ENCODE measurements at places on chromosomes 6 and 20.
A peak's percentile ranks its signal among the peaks of the same experiment; 100 is the strongest.

GRCh38 chr6:3209114-3210023, 18.1 kb downstream of the TUBB2B start:
- DNase-seq, result peak; percentile 80

DNA sequence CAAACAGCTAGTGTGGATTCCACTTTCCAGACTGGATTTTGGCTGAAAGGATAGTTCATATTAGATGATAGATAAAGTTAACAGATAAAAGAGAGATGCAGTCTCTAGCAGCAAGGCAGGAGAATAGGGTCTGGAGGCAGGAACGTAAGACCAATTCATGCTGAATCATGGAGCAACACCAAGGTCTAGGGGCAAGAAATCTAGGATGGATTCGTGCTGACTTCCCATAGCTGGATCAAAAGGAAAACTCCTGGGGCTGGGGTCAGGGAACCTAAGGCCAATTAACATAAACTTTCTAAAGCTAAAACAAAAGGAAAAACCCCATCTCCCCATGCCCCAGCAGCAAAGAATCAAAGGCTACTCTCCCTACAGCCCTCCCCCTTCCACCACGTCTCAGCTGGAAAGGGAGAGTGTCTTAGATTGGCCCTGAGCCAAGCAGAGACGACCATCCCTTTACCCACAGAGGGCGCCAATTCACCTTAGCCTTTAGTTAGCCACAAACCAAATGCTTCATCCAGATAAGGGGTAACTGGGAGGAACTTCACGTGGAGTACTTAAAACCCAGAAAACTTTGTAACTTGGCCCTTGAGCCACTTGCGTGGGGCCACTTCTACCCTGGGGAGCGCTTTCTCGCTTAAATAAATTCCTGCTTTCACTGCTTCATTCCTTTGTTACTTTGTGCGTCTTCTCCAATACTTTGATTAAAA, 7.6 kb downstream of the TREM1 start:
- peak; percentile 72 for DNase-seq

DNA sequence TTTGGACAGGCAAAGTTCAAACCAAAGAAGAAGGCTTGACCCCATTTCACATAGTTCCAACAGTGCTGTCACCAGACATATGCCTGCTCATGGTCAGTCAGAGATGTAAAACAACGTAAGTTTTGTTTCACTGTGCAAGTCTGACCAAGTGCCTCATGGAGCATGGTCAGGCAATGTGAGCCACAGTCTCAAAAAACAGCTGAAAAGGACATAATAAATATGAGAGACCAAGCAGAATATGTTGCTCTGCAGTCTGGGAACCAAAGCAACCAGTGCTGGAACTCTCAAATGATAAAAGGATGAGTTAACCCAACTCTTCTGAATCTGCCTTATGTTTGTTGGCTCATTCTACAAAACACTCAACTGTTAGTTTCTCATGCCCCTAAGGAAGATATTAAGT, 39.9 kb upstream of the DST start:
- DNase-seq, result no peak

DNA sequence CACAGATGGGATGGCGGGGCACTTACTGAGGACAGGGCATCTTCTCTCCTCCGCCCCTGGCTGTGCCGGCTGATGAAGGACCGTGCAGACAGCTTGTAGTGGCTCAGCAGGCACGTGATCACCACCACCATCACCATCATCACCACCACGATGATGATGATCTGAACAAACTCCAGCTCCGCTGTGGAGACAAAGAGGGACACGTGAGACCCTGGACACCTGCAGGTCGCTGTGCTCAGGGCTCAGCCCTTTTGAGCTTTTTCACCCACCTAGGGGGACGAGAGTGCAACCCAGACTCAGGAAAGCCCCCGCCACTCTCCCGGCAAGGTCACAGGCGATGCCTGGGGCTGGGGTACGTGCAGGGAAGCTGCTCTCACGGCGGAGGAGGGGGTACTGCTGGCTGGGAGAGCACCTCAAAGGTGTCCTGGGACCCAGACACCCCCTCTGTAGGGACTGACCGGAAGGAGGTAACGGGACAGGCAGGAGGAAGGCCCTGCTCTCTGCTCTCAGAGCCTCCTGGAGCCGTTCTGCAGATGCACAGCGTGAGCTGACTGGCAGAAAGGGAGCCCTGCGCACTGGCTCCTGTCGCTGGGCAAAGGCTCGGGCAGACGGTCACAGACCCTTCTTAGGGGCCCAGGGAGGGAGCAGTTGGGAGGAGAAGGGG, 39.4 kb upstream of the ZBP1 start:
- DNase-seq, result peak; percentile 26

GRCh38 chr6:87661016-87661415, 41.0 kb downstream of the AKIRIN2 start:
- DNase-seq, result no peak

GRCh38 chr6:1215884-1216487, 95.9 kb upstream of the FOXQ1 start:
- DNase-seq, result no peak

DNA sequence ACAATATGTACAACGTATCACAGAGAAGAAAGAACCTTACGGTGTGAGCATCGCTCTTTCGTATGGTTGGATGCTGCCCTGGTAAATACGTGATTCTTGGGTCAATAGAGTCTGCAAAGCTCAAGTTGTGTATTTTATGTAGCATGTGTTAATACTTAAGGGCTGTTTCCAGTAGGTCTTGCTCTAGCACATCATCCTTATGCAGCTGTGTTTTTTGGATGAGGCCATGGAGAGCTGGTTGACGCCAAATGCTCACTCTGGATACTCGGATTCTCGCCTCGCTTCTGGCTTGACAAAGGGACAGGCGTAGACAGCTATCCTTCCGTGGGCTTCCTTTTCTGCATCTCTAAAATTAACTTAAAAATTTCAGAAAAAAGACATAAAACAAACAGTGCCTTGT, 38.9 kb downstream of the SNRNP48 start:
- DNase-seq, result no peak

GRCh38 chr20:47362361-47363219, 6.1 kb upstream of the ZMYND8 start:
- no peak for DNase-seq

- peak; percentile 73 for DNase-seq
These were observed 2.1 kb downstream of the SALL4 start for GRCh38 chr20:51800060-51800871.

DNA sequence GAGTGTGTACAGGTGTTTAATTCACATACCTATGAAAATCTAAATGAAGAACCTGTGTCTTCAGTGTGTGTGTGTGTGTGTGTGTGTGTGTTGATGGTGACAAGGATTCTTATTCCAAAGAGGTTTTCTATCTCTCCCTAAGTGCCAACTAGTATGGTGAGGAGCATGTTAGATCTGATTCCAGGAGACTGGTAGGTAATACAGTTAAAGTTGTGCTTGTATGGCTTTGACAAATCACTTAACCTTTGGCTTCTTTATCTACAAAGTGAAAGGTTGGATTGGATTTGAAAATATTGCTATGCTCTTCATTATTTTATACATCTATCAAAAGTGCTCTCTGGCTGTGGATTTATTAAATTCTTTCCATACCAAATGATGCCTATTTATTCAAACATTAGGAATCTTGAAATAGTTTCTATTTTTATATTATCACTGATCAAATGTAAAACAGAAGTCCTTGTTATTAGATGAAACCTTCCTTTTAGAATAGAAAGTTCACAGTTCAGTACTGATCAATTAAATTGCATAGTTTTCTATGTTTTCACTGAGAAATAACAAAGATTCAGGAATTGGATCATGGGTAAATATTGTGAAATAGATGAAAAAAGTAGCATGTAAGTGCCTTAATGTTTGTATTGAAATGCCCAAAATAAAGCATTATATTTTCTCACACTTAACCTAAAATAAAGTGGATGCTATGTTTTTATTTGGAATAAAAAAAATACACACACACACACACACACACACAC, 84.4 kb upstream of the MLIP start:
- no peak for DNase-seq

DNA sequence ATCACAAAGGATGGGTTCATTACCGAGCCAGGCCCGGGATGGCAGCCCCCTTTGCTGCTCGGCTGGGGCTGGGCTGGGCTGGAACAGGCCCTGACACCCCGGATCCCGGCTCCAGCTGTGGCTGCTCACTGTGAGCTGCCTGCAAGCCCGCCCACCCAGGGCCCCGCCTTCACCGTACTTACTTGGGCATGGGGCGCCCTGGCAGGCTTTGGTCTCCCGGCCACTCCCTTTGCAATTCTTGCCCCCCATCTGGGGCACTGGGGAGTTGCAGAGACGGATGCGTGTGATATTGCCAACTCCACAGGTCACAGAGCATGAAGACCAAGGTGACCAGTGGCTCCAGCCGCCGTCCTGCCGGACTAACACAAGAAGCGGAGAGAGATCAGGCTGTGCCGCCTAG, 16.7 kb downstream of the THBS2 start:
- DNase-seq, result no peak

GRCh38 chr20:40805592-40805991, 116.6 kb upstream of the MAFB start:
- no peak for DNase-seq

GRCh38 chr20:33474963-33475362, 14.9 kb upstream of the CBFA2T2 start:
- no peak for DNase-seq

DNA sequence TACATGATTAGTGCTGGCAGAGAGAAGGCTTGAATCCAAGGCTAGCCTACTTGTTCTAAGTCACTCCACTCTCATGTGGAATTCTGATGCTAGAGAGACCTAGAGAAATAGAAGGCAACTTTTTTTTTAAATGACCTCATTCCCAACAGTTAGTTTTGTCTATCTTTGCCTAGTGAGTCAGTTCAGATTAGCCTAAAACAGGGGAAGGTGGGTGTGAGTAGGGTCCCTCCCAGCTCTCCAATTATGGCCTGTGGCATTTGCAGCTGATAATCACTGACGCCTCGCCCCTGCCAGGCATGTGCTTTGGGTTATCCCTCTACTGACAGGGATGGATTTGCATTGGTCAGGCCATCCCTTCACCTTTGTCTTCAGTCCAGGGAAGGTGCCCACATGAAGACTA, 13.6 kb downstream of the TXLNB start:
- no peak for DNase-seq

GRCh38 chr6:151690768-151691562, 116.5 kb upstream of the ESR1 start:
- no peak for DNase-seq

- no peak for DNase-seq
These were observed 132.7 kb downstream of the AGPAT4 start for GRCh38 chr6:161141173-161141572.

DNA sequence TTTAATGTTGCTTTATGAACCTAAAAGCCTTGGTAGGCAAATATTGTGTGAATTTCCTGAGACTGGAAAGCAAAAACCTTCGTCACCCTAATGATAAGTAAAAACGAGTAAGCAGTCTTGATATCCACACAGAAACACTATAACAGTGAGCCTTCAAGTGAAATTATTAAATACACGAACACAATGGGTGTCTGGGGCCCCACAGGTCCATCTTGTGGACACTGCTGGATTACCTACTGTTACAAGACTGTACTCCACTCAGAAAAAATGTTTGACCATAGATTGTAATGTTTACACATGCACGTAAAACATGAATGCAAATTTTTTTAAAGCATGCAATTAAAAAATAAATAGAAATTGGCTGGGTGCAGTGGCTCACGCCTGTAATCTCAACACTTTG, 466.9 kb downstream of the CD83 start:
- no peak for DNase-seq

GRCh38 chr20:61253640-61254511, 1.8 kb downstream of the CDH4 start:
- no peak for DNase-seq

DNA sequence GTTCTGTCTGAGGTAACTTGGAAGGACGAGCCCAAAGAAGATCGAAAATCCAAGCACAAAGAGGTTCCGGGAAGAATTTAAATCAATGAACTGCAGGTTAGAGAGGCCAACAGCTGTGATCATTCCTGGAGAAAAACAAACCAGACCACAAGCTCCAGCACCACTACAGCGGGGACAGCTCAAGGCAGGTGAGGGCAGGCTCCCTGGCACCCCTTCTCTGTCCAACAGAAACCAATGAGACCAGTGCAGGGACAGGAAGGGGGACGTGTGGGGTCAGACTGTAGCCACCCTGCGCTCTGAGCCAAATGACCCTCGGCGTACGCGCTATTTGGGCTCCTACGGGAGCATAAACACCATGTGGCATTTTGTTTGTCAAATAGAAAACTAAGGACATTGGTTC, 139.3 kb downstream of the SLC23A2 start:
- no peak for DNase-seq

DNA sequence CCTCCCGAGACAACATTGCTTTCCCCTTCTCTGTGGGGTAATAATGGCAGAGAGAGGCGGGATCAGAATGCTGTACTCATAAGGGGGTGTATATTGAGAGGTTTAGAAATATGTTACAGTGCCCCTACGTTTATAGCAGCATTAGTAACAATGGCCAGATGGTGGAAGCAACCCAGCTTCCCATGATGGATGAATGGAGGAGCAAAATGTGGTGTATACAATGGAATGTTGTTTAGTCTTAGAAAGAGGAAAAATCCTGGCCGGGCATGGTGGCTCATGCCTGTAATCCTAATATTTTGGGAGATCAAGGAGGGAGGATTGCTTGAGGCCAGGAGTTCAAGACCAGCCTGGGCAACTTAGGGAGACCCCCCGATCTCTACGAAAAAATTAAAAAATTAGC, 12.9 kb downstream of the BANF2 start:
- DNase-seq, result no peak

GRCh38 chr6:150069706-150070105, 785 bp upstream of the ULBP3 start:
- DNase-seq, result no peak

DNA sequence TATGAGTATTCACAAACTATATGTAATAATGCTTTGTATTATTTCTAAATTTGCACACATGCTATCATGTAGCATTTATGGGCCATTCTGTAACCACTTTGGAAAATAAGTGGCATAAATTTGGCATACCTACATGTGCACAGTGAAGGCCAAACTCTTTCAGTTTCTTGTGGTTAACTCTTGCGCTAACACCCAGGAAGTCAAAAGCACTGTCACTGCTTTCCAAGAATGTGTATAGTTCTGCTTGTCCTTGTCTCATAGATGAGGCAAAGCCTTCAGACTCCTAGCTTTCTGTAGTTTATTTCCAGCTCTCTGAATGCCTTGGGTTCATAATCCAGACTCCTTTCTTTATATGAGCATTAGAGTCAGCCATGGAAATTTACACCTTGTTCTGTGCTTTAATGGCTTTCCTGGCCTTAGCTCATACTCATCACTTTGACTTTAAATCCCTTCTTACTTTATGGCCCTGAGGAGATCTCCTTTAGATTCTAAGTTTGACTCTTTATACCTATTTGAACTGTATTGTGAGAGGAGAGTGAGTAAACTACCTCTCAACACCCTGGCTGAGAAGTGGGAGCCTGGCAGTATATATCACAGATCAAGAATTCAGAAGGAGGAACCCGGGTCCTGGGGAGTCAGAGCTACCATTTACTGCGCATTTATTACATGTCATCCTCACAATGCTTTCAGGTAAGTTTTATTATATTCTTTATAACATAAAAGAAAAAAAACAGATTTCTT, 949 bp upstream of the SLC17A3 start:
- DNase-seq, result no peak

DNA sequence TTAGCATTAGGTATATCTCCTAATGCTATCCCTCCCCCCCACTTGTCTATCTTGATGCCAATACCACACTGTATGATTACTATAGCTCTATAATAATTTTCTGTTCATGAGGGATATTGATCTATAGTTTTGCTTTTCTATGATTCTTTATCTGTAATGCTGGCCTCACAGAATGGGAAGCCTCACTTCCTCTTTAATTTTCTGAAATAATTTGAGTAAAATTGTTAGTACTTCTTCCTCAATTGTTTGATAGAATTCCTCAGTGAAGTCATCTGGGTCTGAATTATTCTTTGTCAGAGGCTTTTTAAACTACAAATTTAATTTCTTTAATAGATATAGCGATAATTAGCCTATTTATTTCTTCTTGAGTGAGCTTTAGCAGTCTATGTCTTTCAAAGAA, 31.2 kb downstream of the SIRPD start:
- no peak for DNase-seq

Data from activated T-cell treated with anti-CD3 and anti-CD28 coated beads, Interleukin-2, amount 50 U/mL, for 24 hours (primary cell).